Cardiac septum (tissue), 1 donor: ENCODE measurements at places on chromosomes 5 and 9. TPM values are rescaled to one million over a fixed set of nuclear protein-coding genes. Genes with fewer than 3 reads are reported as not detected.

RAB3C gene
- total RNA-seq = 0.59 TPM

DNA sequence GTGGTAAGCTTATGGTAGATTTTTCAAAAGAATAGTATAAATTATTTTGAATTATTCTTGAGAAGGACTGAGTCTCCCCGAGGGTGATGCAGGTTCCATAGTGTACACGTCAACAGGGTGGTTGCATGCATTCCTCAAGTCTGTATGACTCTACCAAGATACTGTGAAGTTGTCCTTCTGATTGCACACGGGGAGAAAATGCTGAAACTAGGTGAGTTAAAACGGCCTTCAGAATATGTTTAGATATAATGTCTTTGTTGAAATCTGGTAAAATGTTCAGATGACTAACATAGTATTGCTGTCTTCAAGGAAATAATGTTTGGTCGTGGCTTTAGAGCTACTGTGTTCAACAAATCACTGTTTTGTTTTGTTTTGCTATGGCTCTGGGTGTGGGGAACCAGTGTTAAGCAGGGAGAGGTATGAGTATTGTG, 22.4 kb upstream of the TNFAIP8 start:
- no peak for DNase-seq

PCDHA7 gene
- total RNA-seq = not detected

- DNase-seq = no peak
These were observed 2.9 kb downstream of the HTR1A start for GRCh38 chr5:63959177-63959982.

NIPBL gene
- total RNA-seq = 46.8 TPM

DNA sequence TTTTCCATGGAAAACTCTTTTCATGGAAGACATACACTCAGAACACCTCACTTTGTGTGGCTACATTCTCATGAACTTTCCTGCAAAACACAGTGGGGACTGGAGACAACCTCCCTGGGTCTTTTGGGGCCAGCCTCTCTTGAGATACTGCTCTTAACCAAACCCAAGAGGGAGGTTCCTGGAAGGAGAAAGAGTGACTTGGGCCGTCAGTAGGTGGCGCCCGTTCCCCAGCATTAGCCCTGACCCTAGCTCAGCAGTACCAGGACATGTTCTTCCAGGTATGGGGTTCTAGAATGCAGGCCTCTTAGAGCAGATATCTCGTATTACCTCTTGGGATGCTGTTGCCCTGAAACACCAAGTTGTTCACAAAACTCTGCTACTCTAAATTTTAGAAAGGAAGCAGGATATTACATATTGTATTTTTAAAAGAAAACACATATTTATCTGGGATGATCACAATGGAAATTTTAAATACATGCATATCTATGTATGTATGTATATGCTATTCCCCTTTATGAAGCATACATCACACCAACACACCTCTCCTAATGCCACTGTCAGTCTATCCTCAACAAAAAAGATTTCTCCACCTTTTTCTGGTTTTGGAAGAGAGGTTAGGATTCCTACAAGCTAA, 15.8 kb upstream of the GLIS3 start:
- DNase-seq = peak; percentile 81

GRCh38 chr5:157607371-157608161, 32.0 kb upstream of the ADAM19 start:
- DNase-seq = no peak

DNA sequence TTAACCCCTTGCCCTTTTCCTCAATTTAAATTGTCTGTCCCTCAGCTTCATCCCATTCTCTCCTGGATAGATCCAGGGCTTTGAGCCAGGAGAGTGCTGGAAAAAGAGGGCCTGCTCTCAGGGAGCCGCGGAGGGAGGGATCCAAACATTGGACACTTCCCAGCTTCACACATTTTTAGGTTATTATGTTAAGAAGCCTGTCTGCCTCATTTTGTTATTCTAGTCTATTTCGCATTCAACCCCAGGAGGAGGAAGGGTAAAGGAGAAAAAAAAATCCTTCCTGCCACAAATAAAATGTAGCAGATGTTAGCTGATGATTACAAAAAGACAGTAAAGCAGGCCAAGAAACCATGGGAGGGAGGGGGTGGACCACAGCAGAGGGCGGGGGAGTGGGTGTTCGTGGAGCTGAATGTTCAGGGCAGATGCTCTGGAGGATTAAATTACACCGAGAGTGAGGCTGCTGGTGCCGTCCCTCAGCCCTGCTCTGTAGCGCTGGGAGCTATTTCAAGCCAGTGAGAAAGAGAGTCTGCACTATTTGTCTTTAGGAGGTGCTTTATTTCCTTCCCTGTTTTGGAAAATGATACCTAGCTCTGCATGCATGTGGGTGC, 60.6 kb upstream of the ZFR start:
- DNase-seq = no peak

DNA sequence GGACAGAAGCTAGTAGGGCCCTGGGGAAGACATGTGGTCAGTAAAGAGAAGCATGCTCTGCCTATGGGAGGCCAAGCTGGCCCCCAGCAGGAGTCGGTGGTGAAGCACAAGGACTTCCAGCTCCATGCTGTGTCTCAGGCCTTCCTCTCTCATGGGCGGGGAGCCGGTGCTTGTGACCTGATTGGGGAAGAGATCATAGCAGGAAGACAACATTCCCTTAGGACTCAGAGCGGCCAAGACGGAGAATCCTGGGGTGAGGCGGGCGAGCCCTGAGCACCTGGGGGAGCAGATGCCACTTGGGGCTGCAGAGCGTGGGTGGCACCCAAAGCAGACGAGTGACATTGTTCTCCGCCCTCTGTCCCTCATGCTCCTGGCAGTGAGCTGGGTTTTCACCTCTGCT, 33.3 kb upstream of the CNOT6 start:
- no peak for DNase-seq

- DNase-seq = no peak
These were observed 23.6 kb downstream of the ATG10 start for GRCh38 chr5:81995407-81995806.

SPATA31A3 gene
- not detected for total RNA-seq
